ENCODE measurements at places on chromosomes 5 and 9. TPM values are rescaled to one million over a fixed set of nuclear protein-coding genes. Genes with fewer than 3 reads are reported as not detected.

DNA sequence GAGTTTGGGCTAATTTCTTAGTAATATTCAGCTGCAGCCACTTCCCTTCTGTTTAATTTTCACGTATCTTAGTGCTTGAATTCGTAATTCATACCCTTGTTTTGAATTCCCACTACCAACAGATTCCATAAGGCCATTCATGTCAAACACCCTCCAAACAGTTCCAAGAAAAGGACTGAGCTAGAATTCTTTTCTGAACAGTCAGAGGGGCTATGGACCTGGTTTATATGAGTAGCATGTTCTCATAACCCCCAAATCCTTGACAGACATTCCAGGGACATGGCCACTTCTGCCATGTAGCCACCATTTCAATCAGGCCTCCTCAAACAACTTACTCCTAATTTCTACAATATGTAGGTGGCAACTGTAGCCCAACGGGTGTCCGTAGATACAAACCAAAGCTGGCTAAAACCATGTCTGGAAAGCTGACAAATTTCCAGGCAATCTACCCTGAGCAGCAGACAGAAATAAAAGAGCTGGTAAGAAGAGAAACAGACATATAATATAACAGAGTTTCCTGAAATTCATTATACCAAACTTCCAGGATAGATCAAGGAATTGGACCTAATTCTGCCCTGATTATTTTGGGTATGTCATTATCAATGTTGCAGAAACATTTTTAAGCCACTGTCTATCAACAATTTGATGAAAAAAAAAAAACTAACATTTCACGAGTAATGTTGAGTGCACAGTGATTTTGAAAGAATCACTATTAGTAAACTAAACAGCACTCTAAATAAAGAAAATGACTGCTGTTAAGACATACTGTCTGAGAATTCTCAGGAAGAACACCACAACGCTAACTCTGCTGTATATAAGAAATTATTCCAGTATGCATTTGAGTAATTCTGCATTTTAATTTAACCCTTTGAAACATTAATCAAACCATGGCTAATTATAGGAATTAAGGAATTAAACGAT is 40.7 kb downstream of the EBF1 start:
- no peak for DNase-seq

CDO1 gene
- total RNA-seq = 0.32 TPM

- no peak for DNase-seq
These were observed 27.5 kb downstream of the ADAM19 start for GRCh38 chr5:157547941-157548512.

GRCh38 chr5:96812851-96813250 is 5.1 kb upstream of the ERAP1 start:
- peak; percentile 44 for DNase-seq

DNA sequence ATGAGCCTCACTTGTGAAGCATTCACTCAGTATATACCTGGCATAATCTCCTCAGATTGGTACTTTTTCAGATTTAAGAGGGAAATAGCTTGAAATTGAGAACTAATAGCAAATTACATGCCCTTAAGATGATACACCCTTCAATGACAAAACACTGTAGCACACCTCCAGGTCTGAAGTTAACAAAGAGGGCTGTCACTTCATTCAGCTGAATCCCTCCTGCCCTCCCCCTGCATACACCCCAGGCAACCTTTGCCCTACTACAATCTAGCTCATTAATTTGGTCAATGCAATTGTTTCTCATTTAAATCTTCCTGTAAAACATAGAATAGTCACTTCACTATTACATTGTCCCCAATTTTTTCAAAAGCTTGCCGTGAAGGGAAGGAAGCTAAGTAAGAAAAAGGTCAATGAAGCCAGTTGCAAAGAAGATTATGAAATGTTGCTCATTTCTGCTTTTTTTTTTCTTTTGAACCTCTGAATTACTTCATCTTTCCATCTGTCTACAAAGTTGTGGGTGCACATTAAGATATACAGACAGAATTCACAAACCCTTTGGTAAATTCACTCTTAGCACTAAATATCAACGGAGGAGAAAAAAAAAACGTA is 294.8 kb upstream of the PTGER4 start:
- DNase-seq = no peak

ELAVL2 gene
- not detected for total RNA-seq

- DNase-seq = peak; percentile 90
These were observed 78.2 kb upstream of the MAP3K1 start for GRCh38 chr5:56737002-56737621.

GMCL2 gene
- total RNA-seq = not detected

C9orf85 gene
- 9.7 TPM for total RNA-seq

DRD1 gene
- total RNA-seq = under 0.01 TPM

FCN2 gene
- not detected for total RNA-seq

- peak; percentile 71 for DNase-seq
These were observed 239.7 kb downstream of the MLLT3 start for GRCh38 chr9:20382460-20383071.

- DNase-seq = no peak
These were observed 11.0 kb downstream of the IFNA21 start for GRCh38 chr9:21155501-21155900.

DNA sequence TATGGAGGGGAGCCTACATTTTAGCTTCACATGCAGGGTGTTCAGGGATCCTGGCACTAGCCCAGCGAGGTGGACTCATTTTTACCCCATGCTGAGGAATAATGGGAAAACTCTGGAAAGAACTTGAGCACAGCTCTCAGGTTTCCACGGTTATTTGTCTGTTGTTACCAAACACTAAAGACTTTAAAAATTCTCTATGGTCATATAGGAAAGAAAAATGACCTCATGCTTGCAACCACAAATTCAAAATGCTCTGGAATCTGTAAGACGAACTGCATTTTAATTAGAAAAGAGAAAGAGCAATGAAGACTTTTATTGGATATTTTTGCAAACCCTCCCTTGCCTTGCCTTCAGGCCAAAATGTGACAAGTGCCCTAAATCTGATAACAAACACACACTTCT is 606.9 kb downstream of the EBF1 start:
- no peak for DNase-seq

DNA sequence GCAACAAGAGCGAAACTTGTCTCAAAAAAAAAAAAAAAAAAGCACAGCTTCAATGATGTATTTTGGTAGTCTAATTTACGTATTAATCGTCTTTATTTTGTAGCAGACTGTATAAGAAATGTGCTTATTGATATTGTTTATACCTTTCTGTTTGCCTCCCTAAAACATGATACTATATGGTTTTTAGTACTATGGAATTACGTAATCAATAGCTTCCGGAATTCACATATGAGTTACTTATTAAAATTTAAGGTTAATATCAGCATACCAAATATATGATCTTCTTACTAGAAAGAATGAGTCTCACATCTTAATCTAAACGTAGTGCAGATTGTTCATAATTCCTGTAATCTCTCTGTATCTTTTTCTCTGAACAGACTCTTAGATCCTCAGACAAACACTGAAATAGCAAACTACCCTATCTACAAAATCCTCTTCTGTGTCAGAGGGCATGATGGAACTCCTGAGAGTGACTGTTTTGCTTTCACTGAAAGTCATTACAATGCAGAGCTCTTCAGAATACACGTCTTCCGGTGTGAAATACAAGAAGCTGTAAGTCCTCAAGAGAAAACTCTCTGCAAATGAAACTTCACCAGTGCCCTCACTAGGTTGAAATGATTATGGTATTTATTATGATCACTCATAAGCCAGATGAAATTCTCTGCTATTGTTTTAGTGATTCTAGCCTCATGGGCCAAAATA is 44.4 kb upstream of the GPR21 start:
- DNase-seq = no peak

SLC6A18 gene
- not detected for total RNA-seq

DNA sequence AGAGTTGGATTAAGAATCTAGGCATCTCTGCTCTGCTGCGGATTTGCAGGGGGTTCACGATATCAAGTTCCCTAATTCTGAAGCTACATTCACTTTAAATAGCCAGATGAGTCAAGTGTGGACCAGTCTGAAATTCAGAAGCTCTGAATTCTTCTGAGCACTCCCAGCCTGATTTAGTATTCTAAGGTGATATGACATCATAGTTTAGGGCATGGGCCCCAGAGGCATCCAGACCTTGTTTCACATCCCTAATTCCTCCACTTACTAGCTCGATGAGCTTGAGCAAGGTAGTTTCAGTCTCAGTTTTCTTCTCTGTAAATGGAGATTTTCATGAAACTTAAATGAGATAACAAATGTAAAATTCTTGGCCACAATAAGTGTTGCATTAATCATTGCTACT is 65.2 kb downstream of the TMEM167A start:
- no peak for DNase-seq

PCDHA7 gene
- total RNA-seq = 0.86 TPM

DNA sequence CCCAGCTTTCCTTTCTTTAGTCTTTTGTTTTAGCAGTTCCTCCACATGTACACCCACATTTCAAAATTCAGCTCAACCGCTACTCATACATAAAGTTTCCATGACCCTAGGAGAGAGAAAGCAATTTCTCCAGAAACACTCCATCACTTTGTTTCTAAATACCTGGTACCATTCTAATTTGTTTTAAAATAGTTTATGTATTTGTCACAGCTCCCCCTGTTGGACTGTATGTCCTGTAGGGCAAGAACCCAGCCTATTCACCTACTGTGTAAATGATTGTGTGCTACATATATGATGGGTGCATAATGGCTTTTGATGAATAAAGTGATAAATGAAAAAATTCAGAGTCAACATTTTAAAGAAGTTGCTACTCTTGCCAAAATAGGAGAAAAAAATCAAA is 139.1 kb downstream of the COX7C start:
- DNase-seq = no peak

PCDHA10 gene
- under 0.01 TPM for total RNA-seq

LCN10 gene
- not detected for total RNA-seq

TLX3 gene
- total RNA-seq = not detected

DNA sequence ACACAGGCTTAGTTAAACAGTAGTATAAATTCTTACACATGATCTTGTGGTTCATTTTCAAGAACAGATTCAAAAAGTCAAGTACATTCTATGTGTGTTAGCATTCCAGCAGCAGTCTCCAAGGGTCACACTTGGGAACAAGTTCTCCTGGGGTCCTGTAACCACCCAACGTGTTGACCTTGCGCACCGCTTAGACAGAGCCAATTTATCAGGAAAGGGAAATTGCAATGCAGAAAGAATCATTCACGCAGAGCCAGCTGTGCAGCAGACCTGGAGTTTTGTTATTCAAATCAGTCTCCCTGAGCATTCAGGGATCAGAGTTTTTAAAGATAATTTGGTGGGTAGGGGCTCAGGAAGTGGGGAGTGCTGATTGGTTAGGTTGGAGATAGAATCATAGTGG is 8.5 kb upstream of the RXFP3 start:
- no peak for DNase-seq

DNA sequence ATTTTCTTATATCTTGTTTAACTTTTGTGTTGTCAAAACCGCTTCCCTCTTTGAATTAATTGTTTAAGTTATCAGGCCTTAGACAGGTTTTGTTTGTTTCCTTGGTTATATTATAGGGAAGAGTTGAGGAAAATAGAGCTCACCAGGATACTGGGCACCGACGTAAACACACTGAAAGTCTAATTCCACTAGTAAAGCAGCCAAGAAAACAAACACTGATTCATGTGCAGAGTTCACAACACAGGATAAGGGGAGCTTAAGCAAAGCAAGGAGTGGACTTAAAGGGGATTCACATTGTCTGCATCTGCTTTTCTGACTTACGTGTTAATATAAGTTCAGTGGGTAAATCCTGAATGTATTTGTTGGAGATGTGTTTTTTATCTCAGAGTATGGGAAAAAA is 139.0 kb upstream of the CDH6 start:
- DNase-seq = no peak

VAV2 gene
- total RNA-seq = 13.4 TPM

- no peak for DNase-seq
These were observed 570.8 kb upstream of the TLE4 start for GRCh38 chr9:79001012-79001411.

GRCh38 chr9:26308328-26308727 is 584.3 kb downstream of the CAAP1 start:
- peak; percentile 12 for DNase-seq

RASGEF1C gene
- not detected for total RNA-seq

PCDHB16 gene
- under 0.01 TPM for total RNA-seq

DNA sequence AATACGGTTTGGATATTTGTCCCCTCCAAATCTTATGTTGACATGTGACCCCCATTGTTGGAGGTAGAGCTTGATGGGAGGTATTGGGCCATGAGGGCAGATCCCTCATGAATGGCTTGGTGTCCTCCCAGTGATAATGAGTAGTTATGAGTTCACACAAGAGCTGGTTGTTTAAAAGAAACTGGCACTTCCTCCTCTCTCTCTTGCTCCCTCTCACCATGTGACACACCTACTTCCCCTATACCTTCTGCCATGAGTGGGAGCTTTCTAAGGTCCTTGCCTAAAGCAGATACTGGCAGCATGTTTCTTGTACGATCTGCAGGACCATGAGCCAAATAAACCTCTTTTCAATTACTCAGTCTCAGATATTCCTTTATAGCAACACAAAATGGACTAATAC is 132.0 kb downstream of the PIK3R1 start:
- DNase-seq = no peak

PLPP7 gene
- total RNA-seq = 10.0 TPM

DNA sequence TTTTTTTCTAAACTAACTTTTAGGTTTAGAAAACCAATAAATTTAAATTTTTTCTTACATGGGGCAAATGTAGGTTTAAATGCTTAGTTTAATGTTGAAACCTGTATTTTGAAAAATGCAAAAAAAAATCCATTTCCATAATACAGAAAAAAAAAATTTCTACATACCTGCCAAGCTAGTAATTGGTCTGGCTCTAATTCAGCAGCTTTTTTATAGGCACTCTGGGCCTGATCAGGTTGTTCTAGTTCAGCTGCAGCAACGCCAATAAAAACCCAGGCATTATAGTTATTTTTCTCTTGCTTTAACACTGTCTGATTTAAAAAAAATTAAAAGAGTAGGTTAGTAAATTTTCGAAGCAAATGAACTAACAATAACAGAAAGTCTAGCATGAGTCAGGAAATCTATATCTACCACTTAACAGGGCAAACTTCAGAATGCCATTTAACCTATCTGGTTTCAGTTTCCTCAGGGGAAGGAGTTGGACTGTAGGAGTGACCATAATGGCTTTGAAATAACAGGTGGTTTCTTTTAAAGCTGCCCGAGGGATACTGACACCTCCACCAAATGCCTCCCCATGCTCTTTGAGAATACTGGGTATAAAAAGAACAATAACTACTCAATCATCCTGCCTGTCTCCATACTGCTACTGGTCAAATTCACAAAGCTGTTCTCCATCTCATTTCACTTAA is 11.6 kb downstream of the SKIC3 start:
- DNase-seq = peak; percentile 14

AGXT2 gene
- total RNA-seq = under 0.01 TPM

DNA sequence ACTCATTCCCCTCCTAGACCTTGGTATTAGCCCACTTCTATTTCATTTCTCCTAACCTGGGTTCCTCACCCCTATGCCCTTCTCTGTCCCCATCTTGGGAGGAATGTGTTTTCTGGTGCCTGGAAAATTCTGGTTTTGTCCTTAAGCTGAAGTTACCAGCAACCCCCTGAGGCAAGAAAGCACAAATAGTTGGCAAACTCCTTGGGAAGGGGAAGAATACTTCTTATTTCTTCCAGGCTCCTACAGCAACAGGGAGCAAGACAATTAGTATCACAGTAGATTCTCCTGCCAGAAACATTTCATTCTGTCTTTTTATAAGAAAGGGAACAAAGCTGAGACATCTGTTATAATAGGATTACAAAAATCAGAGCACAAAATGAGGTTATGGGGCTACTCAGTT is 142.5 kb downstream of the SNCAIP start:
- DNase-seq = no peak

SPATA31D4 gene
- not detected for total RNA-seq

PCDHB9 gene
- 0.64 TPM for total RNA-seq
